ENCODE measurements at places on chromosomes 2 and 18.
A peak's percentile ranks its signal among the peaks of the same experiment; 100 is the strongest.

- no peak for DNase-seq
Measured at GRCh38 chr2:160168878-160169277, 31.2 kb downstream of the ITGB6 start.

GRCh38 chr2:210756855-210757254, 200.5 kb downstream of the CPS1 start:
- DNase-seq, result no peak

DNA sequence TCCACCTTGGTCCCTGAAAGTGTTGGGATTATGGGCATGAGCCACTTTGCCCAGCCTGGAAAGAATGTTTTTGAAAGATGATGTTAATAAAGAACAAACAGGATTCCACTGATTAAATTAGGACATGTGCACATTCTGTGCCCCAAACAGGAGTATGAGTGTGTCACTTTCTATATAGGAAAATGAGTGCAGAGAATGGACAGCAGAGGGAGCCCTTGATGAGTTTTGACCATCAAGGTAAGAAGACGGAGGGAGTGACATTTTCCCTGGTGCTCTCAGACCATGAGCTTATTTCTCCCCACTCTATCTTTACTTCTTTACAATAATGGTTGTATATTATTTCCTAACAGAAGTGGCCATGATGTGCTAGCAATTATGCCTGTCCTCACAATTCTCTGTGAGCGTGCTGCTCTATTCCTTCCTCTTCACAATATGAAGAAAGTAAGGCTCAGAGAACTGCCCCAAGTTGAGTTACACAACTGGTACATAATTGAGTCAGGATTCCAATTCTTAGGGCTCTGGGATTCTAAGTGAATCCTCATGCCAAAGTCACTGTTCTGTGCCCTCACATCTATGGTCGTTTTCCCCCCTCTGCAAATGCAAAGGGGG, 20.6 kb downstream of the RPL37A start:
- DNase-seq, result peak; percentile 70

DNA sequence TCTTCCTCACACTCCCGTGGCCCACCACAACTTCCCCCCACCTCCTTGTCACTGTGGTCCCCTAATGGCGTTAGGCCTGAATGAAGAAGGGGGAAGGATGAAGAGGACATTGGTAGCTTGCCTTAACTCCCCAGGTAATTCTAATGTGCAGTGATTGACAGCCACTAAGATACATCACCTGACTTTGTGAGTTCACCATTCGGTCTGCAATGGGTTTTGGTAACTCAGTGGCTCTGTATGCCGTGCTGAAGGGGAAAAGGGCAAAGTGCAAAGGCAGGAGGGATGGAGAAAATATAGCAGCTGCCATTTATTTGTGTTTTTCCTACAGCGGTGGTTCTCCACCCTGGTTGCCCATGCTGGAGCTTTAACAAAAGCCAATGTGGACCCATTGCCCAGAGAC, 42.2 kb downstream of the ABCG8 start:
- no peak for DNase-seq

DNA sequence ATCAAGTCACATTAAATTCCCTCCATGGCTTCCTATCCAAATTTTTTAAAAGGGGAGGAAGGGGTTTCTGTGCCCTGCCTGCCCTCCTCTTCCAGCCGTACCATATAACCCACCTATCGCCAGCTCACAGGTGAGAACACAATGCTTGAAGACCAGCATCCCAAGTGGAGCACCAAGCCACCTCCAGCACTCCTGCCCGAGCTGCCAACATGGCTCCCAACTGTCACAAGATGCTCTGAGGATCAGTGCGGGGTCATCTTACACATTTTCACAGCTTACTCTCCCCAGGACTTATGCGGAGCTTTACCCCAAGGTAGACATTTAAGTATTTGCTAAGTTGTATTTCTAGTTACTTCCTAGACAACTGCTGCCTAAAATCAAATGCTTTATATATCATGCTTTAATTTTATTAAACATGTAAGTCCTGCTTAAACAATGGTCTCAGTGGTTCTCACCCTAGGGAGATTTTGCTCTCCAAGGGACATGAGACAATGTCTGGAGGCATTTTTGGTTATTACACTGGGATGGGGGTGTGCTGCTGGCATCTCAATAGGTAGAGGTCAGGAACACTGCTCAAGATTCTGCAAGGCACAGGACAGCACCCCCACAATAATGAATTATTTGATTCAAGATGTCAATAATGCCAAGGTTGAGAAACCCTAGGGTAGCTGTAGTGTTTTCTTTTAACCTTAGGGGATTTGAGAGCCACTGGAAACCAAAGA, 45.8 kb downstream of the SF3B1 start:
- no peak for DNase-seq

- no peak for DNase-seq
Measured at GRCh38 chr2:26327291-26328272, 18.4 kb upstream of the SELENOI start.
